ENCODE measurements at places on chromosomes 16 and 17.

DNA sequence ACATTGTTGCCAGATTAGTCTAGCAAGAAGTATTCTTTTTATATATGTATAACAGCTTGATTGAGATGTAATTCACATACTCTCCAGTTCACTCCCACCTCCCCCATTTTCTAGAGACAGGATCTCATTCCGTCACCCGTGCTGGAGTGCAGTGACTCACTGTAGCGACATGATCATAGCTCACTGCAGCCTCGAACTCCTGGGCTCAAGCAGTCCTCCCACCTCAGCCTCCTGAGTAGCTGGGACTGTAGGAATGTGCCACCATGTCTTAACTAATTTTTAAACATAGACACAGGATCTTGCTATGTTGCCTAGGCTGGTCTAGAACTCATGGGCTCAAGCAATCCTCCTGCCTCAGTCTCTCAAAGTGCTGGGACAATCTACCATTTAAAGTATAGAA lies 3.3 kb upstream of the RSAD1 start:
- no peak for DNase-seq

GRCh38 chr16:2712546-2712945 lies 7.5 kb downstream of the PRSS27 start:
- no peak for DNase-seq

DNA sequence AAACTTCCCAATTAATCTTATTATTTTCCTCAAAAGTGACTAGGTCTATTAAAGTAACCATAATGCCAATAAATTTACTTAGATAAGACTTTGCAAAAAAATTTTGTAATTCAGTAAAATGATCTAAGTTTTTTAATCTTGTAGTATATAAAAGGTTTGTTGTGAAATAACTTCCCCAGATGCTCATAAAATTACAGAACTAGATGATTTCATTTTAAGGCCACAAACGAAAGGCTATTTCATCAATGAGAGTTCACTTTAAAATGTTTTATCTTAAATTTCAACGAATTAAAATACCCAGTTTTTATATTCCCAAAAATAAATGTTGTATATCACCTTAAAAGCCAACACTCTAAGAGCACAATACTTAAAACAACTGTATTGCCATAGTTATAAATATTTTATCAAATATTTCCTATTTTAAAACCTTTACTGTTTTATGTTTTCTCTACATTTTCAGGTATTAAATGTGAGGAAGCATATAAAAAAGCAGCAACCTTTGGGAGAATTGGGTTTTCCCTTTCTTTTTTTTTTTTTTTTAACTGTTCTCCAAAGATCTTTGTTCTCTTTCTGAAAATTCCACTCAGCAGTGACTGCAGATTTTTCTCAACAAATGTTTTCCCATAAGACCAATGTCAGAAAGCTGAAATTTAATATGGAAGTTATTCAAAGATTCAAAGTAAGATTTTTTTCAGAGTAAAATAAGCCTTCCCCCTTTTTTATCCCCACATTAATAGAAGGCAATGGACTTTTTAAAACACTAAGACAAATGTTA lies 169.9 kb downstream of the CYB561 start:
- DNase-seq: no peak

DNA sequence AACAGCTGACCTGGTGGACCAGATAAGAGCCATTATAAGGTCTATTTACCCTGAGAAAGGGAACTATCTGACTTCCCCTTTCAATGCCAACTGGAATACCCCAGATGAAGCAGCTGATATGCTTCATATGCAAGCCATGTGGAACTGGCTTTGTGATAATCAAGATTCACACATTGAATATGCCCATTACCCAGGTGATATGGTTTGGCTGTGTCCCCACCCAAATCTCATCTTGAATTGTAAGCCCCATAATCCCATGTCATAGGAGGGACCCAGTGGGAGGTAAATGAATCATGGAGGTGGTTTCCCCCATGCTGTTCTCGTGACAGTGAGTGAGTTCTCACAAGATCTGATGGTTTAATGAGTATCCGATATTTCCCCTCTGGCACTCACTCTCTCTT lies 42.1 kb downstream of the IKZF3 start:
- no peak for DNase-seq

DNA sequence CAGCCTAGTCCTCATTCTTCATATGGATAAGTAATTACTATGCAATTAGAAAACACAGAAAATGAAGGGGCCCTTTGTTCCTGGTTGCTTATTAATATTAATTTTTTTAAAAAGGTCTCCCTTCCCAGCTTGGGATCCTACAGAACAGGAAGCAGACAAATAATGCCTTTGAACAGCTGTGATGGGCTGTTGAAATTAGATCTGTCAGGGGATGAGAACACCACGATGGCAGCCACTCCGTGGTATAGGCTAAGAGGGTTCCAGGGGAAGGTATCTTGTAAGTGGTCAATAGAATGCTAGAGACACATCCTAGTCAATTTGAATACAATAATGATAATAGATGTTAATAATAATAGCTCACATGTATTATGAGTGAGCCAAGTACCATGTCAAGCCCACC lies 83.1 kb downstream of the CCDC182 start:
- peak; percentile 32 for DNase-seq

DNA sequence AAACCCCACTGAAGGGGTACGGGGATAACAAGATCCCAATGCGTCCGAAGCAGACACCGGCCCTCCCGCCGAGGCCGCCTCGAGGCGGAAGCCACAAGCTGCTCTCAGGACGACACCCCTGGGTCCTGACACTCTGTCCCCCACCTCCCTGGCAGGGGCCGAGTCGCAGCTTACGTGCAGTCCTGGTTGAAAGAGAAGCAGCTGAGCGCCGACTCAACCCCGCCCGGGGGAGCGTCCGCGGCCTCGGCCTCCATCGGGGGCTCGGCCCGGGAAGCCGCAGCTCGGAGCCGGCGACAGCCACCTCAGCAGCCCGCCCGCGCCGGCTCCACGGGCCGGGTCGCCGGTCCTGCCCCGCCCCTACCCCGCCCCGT lies at the start of gene WIPI1:
TSS of gene WIPI1 (minus strand) at position 329 of the 371 bp plus-strand sequence. CDS start at position 254, 75 bp downstream.
- no peak for DNase-seq

- DNase-seq: no peak
Measured at GRCh38 chr17:28643983-28644786, 773 bp downstream of the BLTP2 start.

DNA sequence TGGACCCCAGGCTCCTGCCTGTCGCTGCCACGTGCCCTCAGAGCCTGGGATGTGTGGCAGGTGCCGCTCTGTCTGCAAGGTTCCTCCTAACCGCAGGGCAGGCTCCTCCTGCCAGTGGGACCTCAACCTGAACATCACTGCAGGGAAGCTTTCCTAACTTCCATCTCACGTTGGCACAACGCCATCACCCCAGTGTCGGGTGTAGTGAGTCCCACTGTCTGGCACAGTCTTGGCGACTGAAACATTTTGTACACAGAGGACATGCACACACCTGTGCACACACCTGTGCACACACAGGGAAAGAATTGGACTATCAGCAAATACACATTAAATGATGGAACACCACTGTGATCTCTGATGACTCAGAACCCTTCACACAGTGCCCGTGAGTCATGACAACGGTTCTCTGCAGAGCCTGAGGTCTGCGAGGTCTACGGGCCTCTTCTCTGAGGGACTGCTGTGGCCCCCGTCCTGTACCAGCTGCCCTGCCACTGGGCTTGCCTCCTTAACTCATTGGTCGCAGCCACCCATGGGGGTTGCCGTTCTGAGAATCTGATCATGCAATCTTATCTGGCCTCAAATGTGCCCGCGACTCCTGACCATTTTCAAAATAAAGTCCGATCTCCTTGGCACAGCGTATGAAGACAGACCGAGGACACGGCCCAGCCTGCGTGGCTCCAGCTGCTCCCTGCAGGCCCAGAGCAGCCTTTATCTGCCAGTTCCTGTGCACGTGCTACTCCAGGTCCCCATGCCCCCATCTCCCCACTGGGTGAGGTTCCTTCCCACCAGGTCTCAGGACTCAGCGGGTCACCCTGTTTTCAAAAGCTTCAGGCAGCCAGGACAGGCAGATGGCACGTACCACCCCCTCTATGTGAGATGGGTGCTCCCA lies 7.6 kb downstream of the CCDC57 start:
- no peak for DNase-seq

DNA sequence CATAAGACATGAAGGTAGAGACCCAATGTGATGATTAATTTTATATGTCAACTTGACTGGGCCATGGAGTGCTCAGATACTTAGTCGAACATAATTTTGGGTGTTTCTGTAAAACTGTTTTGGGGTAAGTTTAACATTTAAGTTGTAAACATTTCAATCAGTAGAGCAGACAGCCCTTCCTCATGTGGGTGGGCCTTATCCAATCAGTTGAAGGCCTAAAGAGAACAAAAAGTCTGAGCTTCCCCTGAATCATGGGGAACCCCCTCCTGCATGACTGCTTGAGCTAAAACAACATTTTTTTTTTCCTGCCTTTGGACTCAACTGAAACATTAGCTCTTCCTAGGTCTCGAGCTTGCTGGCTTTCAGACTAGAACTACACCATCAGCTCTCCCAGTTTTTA lies 327.3 kb upstream of the SOX9 start:
- no peak for DNase-seq

DNA sequence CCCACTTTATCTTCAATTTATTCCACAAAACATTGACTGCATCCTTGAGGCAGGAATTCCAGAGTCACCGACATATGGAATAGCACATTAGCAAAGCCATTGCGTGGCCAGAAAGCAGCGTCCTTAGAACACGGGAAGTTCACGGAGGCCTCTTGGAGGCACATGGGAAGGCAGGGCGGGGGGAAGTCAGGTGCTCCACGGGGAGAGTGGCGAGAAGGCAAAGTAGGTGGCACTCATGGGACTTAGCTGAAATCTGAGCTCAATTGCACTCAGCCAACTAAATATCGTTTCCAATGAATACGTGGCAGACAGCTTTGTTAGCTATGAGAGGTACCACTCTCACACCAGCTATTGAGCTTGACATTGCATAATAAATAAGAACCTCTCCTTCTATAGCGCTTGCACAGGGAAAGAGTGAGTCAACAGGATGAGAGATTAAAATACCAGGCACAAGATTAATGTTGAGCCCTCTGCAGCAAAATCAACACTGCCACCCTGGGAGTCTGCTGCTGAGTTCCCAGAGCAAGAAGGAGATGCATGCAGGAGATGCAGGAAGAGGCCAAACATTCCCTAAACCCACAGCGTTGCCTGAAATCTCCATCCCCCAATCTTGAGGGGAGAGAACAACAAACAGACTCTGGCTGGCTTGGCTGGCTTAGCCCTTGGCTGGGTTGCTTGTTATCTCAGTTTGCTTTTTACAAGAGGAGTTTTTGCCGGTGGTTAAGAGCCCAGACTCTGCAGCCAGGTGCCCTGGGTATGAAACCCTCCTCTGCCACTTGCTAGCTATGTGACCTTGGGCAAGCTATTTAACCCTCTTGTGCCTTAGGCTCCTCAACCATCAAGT lies 28.8 kb downstream of the ABCC12 start:
- peak; percentile 62 for DNase-seq

DNA sequence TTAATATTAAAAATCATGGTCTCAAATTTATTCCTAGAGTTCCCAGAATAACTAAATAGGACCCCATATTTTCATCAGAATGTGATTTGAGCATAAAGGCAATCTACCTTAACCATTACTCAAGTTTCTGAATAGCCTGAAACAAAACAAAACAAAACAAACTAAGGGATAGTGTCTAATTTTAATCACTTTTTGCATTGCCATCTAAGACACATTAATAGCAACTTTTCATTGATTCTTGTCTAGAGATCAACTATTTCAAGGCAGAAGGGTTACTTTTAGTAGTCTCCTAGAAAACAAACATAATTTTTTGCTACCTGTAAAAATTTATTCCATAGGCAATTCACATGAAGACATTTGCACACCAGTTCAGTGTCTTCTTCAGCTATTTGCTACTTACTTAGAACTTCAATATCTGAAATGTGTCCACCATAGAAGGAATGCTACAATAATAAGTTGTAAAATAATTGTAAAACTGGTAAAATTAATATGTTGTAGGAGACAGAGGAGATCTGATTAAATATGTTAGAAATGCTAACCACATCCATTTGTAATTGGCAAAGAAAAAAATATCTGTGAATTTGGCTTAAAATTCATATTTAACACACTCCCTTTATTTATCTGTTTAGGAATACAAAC lies 94.7 kb downstream of the SKAP1 start:
- no peak for DNase-seq

DNA sequence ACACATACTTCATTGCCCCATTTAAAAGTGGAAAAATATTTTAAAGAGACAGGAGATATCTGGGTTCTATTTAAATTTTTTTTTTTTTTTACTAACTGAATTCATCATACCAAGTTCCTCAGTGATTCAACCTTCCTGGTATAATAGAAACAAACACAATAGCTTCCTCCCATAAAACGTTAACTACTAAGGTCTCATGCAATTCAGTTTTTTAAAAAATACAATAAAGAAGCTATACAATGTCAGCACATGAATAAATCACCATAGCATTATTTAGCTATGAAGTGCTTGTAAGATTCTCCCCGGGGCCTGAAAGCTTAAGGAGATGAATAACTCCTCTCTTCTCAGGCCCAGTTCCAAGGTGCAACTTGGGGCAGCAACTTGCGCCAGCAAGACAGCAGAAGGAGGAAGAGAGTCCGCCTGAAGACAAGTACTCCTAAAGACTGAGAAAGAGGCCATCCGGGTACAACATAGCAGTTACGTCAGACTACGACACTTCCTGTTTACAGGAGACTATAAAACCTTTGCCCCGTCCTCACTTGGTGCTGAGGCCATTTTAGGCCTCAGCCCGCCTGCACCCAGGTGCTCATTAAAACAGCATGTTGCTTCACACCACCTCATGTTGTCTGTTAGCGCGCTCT lies 81.5 kb downstream of the MYO1D start:
- no peak for DNase-seq

DNA sequence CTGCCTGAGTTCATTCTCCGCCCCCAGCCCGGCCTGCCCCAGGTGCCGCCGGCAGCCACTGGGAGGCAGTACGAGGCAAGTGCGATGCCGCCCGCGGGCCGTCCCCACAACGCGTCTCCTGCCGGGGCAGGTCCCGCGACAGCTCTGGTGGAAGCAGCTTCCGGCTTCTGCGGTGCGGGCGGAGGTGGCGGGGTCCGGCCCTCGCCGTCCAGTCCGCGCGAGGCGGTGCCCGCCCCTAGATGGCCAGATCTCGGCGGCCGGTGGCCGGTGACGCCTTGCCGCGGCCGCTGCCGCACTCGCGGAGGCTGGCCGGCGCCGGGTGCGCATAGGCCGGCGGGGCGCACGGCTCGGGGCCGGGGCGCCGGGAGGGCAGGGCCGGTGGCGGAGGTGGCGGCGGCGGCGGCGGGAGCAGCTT lies 1.8 kb downstream of the GJD3 start:
- no peak for DNase-seq

DNA sequence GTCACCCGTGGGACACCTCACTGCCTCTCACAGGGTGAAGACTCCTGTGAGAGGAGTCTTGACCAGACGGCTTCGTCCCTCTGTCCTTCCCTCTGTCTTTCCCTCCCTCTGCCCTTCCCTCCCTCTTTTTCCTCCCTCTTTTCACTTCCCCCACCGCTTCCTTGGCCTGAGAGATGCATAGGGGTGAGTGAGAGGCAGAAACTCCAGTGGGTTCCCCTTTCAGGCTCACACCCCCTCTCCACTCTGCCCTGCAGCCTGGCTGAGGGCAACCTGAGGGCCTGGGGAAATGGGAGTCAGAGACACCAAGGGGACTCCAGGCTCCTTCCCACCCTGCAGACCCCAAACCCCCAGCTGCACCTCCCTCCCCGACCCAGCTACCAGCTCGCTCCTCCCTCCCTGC lies 14.6 kb upstream of the KRT17 start:
- no peak for DNase-seq

Data from NCI-H187 treated with DMSO at 0.1 percent for 48 hours (cell line).